ENCODE measurements at places on chromosomes 7 and 10. TPM values are rescaled to one million over a fixed set of nuclear protein-coding genes. Genes with fewer than 3 reads are reported as not detected.
A peak's percentile ranks its signal among the peaks of the same experiment; 100 is the strongest.

Gene SMKR1
- not detected for total RNA-seq

Gene OPN4
- total RNA-seq: 0.24 TPM

Gene TAS2R4
- total RNA-seq: 0.28 TPM

Gene PCDH15
- total RNA-seq: 0.32 TPM

Gene ETV1
- total RNA-seq: 118 TPM

DNA sequence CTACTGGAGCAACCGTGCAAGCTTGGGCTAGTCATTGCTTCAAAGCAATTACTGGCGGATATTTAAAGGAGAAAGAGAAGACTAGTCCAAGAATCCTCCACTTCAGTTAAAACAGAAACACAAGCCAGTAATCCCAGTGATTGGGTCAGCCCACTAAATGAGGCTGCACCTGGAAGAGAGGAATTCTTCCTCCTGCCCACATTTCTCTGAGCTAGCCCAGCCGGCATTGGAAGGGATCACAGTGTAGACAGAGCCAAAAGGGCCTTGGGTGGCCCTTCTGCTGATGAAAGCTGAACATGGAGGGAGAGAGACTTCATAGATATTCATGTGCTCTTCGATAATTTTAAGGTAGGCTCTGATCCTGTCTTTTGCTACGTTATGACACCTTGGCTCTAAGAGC is 228.4 kb downstream of the KIAA1217 start:
- no peak for DNase-seq
- H3K36me3 ChIP-seq: peaks cover 13% of the 10 kb centered on the region
- H3K4me1 ChIP-seq: no peaks in the 10 kb centered on the region
- no peak overlapping the region for H3K27ac ChIP-seq
- H3K4me3 ChIP-seq: no peak overlapping the region

GRCh38 chr10:30671026-30671616 is 41.6 kb upstream of the LYZL2 start:
- no peaks in the 10 kb centered on the region for H3K27me3 ChIP-seq
- peak overlapping the region; percentile 36 for H3K4me3 ChIP-seq
- no peaks in the 10 kb centered on the region for H3K36me3 ChIP-seq
- no peak overlapping the region for H3K27ac ChIP-seq
- no peaks in the 10 kb centered on the region for H3K4me1 ChIP-seq

DNA sequence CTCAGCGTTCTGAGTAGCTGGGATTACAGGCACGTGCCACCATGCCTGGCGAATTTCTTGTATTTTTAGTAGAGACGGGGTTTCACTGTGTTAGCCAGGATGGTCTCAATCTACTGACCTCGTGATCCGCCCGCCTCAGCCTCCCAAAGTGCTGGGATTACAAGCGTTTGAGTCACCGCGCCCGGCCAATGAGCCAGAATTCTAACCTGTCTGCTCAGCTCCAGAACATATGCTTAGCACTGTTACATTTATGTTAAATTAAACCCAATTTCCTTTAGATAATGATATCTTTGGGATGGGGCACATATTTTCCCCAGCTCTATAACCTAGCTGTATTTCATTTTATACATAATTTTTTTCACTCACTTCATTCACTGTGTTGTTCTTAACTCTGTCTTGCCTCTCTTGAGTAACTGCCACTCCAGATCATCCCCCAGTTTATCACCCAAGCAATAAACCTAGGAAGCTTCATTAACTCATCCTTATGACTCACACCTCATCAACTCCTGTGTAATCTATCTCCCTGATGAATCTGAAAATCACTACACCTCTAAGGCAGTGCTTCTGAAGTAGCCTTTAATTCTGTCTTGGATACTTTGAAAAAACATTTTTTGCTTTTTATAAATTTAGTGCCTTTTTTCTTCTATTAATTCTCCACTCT is 559.7 kb upstream of the ZWINT start:
- DNase-seq: no peak
- H3K4me3 ChIP-seq: no peak overlapping the region
- no peaks in the 10 kb centered on the region for H3K36me3 ChIP-seq
- no peaks in the 10 kb centered on the region for H3K27me3 ChIP-seq
- H3K27ac ChIP-seq: no peak overlapping the region

- H3K36me3 ChIP-seq: no peaks in the 10 kb centered on the region
- H3K27ac ChIP-seq: no peak overlapping the region
- no peaks in the 10 kb centered on the region for H3K27me3 ChIP-seq
Measured at GRCh38 chr10:24643679-24644209, 79.9 kb downstream of the ARHGAP21 start.

DNA sequence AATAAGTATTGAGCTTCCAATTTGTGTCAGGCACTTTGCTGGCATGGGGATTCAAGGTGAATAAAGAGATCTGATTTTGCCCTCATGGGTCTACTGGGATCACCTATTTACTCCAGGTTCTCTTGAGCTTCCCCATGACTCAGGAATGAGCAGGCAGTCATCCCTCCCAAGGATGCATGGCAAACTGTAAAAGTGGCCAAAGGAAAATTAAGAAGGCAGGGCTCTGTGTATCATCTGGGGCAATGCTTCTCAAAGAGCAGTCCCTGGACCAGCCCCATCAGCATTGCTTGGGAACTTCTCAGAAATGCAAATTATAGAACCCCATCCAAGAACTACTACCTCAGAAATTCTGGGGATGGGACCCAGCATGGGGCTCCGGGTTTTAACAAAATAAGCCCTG is 48.7 kb downstream of the WDFY4 start:
- H3K4me1 ChIP-seq: no peaks in the 10 kb centered on the region
- H3K4me3 ChIP-seq: no peak overlapping the region
- no peaks in the 10 kb centered on the region for H3K36me3 ChIP-seq
- H3K27ac ChIP-seq: no peak overlapping the region
- DNase-seq: no peak

- H3K4me3 ChIP-seq: no peak overlapping the region
- H3K36me3 ChIP-seq: peaks cover 5% of the 10 kb centered on the region
- peaks cover 21% of the 10 kb centered on the region for H3K4me1 ChIP-seq
- no peak overlapping the region for H3K27ac ChIP-seq
- H3K27me3 ChIP-seq: no peaks in the 10 kb centered on the region
Measured at GRCh38 chr7:143811-144453, 48.4 kb upstream of the FAM20C start.

GRCh38 chr10:124252097-124252715 is 158.8 kb upstream of the CHST15 start:
- H3K27ac ChIP-seq: no peak overlapping the region
- no peaks in the 10 kb centered on the region for H3K36me3 ChIP-seq
- DNase-seq: no peak
- peaks cover 9% of the 10 kb centered on the region for H3K4me1 ChIP-seq
- H3K27me3 ChIP-seq: no peaks in the 10 kb centered on the region

DNA sequence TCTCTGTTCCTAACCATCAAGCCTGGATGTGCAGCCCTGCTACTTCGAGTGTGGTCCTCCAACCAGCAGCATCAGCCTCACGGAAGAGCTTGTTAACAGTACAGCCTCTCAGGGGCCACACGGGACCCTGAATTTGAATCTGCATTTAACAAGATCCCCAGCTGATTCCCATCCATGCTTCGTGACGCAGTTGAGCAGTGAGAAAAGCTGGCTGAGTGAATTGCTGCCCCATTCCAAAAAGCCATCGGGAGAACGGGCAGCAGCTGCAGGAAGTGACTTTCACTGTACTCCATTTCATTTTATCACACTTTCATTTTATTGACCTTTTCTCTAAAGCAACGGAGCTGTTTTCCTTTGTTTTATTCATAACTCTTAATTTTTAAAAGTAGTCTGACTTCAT is 22.5 kb downstream of the FAM171A1 start:
- H3K4me1 ChIP-seq: peaks cover 41% of the 10 kb centered on the region
- H3K36me3 ChIP-seq: no peaks in the 10 kb centered on the region
- no peaks in the 10 kb centered on the region for H3K27me3 ChIP-seq
- H3K4me3 ChIP-seq: peak overlapping the region; percentile 44
- peak overlapping the region; percentile 12 for H3K27ac ChIP-seq

DNA sequence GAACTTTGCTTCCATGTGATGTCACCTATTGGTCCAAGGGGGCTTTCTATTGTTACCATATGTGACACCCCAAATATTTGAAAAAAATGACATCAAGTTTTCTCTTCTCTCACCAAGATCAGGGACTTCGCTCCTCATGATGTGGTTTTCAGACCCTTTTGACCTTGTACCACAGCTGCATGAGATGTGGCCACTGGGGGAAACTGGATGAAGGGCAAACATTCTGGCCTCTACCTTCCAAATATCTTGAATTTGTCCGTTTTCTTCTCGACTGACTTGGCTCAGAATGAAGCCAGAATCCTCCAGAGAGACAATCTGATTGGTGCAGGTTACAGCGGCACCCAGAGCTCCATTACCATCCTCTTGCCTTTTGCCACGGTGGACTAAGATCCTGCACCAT is 122.7 kb downstream of the PRKCQ start:
- H3K27ac ChIP-seq: no peak overlapping the region
- no peaks in the 10 kb centered on the region for H3K27me3 ChIP-seq
- DNase-seq: no peak
- H3K4me1 ChIP-seq: no peaks in the 10 kb centered on the region
- H3K36me3 ChIP-seq: no peaks in the 10 kb centered on the region

GRCh38 chr10:33122014-33122809 is 164.2 kb upstream of the ITGB1 start:
- peaks cover 31% of the 10 kb centered on the region for H3K4me1 ChIP-seq
- no peaks in the 10 kb centered on the region for H3K36me3 ChIP-seq
- no peaks in the 10 kb centered on the region for H3K27me3 ChIP-seq
- no peak for DNase-seq

GRCh38 chr10:18497806-18498369 is 153.5 kb downstream of the NSUN6 start:
- H3K4me3 ChIP-seq: no peak overlapping the region
- H3K4me1 ChIP-seq: peaks cover 5% of the 10 kb centered on the region
- no peak overlapping the region for H3K27ac ChIP-seq
- peaks cover under 1% of the 10 kb centered on the region for H3K36me3 ChIP-seq
- H3K27me3 ChIP-seq: no peaks in the 10 kb centered on the region
- DNase-seq: no peak

DNA sequence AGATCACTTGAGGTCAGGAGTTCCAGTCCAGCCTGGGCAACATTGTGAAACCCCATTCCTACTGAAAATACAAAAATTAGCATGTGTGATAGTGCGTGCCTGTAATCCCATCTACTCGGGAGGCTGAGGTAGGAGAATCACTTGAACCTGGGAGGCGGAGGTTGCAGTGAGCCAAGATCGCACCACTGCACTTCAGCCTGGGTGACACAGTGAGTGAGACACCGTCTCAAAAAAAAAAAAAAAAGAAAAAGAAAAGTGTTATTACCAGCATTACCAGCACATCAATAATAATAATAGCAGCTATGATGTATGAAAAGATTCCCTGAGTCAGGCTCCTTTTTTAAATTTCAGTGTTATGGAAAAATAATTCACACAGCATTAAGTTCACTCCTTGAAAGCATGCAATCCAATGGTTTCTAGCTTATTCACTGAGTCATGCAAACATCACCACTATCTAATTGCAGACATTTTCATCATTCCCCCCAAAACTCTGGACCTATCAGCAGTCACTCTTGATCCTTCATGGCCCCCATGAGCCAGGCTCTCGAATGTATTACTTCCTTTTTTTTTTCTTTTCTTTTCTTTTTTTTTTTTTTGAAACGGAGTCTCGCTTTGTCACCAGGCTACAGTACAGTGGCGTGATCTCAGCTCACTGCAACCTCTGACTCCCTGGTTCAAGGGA is 228.4 kb downstream of the FANK1 start:
- H3K36me3 ChIP-seq: no peaks in the 10 kb centered on the region
- no peak overlapping the region for H3K27ac ChIP-seq
- H3K4me3 ChIP-seq: no peak overlapping the region
- no peaks in the 10 kb centered on the region for H3K27me3 ChIP-seq
- no peaks in the 10 kb centered on the region for H3K4me1 ChIP-seq
- no peak for DNase-seq

- H3K36me3 ChIP-seq: peaks cover 9% of the 10 kb centered on the region
- no peaks in the 10 kb centered on the region for H3K27me3 ChIP-seq
- H3K4me3 ChIP-seq: no peak overlapping the region
- DNase-seq: no peak
Measured at GRCh38 chr10:95346715-95347401, 56.1 kb upstream of the PDLIM1 start.

- no peaks in the 10 kb centered on the region for H3K27me3 ChIP-seq
- no peak overlapping the region for H3K4me3 ChIP-seq
- no peaks in the 10 kb centered on the region for H3K36me3 ChIP-seq
Measured at GRCh38 chr7:114392686-114393085, 21.9 kb upstream of the FOXP2 start.

- H3K27ac ChIP-seq: peak overlapping the region; percentile 91
- H3K27me3 ChIP-seq: no peaks in the 10 kb centered on the region
- peaks cover 15% of the 10 kb centered on the region for H3K36me3 ChIP-seq
- H3K4me3 ChIP-seq: peak overlapping the region; percentile 88
- H3K4me1 ChIP-seq: peaks cover 18% of the 10 kb centered on the region
- no peak for DNase-seq
Measured at GRCh38 chr7:40133561-40134427, 628 bp downstream of the MPLKIP start.

DNA sequence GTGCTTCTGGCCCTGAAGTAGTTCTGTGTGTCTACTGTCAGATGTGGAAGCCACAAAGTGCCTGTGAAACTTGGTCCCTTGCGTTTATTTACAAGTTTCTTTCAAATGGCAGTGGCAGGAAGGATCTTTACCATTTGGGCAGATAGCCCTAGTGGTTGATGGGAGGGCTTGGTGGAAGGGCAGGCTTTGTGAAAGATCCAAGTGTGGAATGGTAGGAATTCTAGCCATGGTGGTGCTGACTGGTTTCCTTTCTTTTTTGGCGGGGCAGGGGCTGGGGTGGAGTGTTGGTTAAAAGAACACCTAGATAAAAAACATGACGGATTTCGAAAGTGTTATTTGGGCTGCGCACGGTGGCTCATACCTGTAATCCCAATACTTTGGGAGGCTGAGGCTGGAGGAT is 27.0 kb downstream of the AUTS2 start:
- DNase-seq: no peak
- H3K4me3 ChIP-seq: no peak overlapping the region
- H3K27me3 ChIP-seq: no peaks in the 10 kb centered on the region
- no peak overlapping the region for H3K27ac ChIP-seq

All from heart right ventricle (tissue), 16 donors.